ENCODE measurements at places on chromosomes 4 and X.

DNA sequence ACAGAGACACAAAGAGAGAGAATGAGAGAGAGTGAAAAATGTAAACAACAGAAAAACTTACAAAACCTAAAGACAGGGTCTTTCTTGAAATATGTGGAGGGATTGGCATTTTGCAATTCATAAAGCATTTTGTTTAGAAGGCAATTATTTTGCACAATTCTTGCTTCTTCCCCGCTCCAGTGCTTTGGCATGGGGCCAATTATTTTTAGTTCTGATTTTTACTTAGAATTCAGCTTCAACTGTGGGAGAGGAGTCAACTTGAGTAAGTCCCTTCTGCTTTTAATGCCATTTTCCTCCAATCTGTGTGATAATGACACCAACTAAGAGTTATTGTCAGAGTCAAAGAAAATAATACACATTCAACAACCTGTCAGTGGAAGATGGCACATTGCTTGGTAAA, 1051.9 kb downstream of the NLGN4X start:
- no peak for DNase-seq

DNA sequence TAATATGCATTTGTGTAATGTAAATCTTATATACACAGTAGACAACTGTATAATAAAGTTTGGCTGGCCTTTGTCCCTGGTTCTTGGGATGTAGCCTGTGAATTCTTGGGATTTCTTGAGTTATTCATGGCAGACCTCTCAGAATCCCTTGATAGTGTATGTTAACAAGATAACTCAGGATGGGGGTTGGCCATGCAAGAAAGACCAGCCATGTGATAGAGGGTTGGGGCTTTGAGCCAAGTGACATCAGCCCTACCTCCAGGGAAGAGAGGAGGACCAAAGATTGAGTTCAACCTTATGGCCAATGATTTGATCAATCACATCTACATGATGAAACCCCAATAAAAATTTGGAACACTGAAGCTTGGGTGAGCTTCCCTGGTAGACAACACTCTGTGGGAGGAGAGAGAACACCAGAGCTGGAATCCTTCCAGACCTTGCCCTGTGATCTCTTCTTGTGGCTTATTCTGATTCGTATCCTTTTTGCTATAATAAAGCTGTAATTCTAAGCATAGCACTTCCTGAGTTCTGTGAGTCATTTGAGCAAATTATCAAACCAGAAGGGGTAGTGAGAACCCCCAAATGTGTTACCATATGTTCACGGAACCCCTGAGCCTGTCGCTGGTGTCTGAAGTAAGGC, 11.3 kb downstream of the SLC2A9 start:
- no peak for DNase-seq

- DNase-seq: no peak
Observed at GRCh38 chr4:124526769-124527168, 185.8 kb downstream of the ANKRD50 start.

DNA sequence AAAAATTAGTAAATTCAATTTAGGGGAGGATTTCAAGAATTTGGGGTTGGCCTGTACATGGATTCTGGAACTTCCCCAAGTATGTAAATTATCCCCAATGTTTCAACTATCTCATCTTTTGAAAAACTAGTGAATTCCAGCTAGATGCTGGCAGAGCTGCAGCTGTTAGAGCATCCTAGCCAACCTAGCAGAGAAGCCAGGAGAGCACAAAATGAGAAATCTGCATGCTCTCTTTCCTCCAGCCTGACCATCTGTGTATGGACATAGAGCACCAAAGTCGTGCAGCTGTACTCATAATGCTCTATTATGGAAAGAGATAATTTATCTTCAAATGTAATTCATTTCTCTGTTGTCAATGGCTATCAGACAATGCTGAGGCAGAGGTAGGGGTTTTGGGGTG, 1217.7 kb downstream of the PCDH19 start:
- no peak for DNase-seq

GRCh38 chr4:52728691-52729240, 22.5 kb downstream of the ERVMER34-1 start:
- DNase-seq: no peak

- DNase-seq: no peak
Observed at GRCh38 chr4:1715002-1715758, 3.1 kb upstream of the SLBP start.

GRCh38 chr4:173001571-173001970, 167.0 kb upstream of the GALNT7 start:
- DNase-seq: no peak

GRCh38 chr4:158065176-158065575, 107.6 kb downstream of the GASK1B start:
- DNase-seq: no peak

DNA sequence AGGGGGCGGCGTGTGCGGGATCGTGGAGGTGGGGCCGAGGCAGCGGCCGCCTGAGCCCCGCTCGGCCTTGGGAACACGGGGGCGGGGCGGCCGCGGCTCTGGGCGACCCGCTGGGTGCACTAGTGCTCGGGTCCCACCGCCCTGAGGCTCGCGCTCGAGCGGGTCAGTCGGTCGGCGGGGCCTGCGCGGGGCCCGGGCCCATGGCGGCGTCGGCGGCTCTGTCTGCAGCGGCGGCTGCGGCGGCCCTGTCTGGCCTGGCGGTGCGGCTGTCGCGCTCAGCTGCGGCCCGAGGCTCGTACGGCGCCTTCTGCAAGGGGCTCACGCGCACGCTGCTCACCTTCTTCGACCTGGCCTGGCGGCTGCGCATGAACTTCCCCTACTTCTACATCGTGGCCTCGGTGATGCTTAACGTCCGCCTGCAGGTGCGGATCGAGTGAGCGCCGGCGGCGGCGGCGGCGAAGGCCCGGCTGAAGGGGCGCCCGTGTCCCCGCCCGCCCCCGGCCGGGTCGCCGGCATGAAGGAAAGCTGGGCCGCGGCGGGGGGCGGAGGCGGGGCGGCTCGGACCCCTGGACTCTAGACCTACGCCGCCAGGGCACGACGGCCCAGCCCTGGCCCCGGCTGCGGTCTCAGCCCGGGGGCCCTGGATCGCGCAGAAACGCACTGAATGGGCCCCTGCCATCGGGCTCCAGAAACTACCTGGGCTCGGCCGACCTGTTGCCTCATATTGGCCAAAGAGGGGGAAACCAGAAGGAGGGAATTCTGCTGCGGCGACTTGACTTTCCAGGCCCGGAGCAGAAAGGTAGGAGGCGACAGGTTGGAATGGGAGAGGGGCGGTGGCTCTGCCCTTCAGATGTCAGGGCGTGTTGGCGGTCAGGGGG, at the start of gene SMIM10L2A:
TSS of gene SMIM10L2A (plus strand) at position 13 of the 878 bp plus-strand sequence. CDS start at position 201, 188 bp downstream.
- no peak for DNase-seq

DNA sequence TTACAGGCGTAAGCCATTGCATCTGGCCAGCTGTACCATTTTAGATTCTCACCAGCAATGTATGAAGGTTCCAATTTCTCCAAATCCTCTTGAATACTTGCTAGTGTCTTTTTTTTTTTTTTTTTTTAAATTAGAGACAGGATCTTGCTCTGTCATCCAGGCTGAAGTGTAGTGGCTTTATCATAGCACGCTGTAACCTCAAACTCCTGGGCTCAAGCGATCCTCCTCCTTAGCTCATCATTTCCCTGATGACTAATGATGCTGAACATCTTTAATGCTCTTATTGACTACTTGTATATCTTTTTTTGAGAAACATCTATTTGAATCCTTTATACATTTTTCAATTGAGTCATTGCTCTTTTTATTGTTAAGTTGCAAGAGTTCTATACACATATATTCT, 40.3 kb downstream of the HDAC8 start:
- no peak for DNase-seq

DNA sequence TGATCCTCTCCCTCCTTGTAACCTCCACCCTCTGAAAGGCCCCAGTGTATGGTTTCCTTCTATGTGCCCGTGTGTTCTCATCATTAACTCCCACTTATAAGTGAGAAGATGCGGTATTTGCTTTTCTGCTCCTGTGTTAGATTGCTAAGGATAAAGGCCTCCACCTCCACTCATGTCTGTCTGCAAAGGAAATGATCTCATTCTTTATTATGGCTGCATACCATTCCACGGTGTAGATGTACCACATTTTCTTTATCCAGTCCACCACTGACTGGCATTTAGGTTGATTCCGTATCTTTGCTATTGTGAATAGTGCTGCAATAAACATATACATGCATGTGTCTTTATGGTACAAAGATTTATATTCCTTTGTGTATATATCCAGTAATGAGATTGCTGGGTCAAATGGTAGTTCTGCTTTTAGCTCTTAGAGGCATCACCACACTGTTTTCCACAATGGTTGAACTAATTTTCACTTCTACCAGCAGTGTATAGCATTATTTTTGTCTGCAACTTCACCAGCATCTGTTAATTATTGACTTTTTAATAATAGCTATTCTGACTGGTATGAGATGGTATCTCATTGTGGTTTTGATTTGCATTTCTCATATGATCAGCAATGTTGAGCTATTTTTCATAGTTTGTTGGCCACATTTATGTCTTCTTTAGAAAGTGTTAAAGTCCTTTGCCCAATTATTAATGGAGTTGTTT, 1030.9 kb downstream of the FSTL5 start:
- DNase-seq: no peak

GRCh38 chr4:25949173-25949748, 35.2 kb downstream of the SMIM20 start:
- DNase-seq: no peak

DNA sequence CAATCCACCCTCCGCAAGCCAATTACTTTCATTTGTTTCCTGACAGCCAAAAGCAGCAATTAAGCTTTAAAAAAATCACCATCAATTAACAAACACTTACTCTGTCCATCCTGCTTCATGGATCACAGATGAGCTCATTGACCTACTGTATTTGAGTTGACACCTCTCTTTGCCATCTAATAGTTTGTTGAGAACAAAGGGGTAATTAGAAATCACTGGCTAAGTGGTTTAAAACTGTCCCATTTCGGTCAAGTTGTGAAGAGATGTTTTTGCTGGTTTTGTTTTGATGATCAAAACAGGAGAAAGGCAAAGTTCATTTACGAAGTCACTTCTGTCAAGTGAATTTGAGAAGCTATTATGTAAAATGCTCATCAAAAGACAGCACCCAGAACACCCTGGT, 10.4 kb downstream of the SH3KBP1 start:
- no peak for DNase-seq

GRCh38 chr4:142719854-142720541, 126.1 kb downstream of the INPP4B start:
- no peak for DNase-seq

DNA sequence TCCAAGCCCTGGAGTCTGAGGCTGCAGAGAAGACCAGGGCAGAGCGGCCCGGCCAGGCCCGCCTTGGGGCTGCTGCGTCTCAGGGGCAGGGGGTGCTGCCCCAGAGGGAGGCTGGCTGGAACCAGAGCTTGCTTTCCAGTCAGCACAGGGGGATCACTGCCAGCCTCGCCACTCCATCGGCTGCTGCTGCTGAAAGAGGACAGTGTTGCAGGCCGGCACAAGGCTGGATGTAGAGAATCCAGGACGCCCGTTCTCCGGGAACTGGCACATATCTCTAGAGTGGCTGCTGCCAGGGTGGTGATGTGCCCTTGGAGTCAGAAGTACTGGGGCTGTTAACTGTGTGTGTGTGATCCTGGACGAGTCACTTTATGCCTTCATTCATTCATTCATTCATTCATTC, 31.9 kb upstream of the SORCS2 start:
- no peak for DNase-seq

DNA sequence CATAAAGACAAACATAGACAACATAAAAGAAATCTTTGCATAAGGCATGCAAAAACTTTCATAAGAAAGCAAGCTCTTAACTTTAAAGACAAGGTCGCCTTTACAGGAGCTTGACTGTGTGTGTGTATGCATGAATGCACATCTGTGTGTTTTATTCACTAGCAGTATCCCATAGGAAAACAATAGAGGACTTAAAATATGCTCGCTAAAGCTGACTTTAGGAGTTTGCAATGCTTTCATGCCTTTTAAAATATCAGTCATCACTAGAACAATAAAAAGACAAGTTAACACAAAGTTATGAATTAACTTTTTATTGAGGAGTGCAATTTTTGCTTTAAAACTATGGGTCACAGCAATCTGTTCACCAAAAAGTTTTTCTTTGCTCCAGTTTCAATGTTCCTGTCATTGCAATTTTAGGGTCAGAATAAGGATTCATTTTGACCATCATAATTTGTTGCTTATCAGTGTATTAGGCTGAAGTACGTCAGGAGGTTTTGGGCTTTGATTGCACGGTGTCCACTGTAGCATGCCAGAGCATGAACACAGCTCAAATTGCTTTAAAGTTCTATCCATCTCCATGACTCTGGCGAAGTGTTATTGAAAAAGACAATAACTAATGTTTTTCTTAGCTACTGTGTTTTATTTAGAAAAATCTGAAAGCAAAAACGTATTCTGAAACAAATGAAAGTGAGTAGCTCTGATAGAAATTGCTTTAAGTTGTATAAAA, 36.9 kb downstream of the ANXA10 start:
- DNase-seq: no peak

DNA sequence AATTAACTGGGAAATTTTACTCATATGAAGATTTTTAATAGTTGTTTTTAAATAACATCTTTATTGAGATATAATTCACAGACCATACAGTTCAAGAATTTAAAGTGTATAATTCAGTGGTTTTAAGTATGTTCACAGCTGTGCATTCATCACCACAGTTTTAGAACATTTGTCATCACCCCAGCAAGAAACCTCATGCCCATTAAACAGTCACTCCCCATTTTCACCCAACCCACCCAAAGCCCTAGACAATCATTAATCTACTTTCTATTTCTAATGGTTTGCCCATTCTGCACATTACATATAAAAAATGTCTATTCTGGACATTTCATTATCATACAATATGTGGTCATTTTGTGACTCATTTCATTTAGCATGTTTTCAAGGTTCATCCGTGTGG, 2.8 kb downstream of the UPRT start:
- DNase-seq: no peak

DNA sequence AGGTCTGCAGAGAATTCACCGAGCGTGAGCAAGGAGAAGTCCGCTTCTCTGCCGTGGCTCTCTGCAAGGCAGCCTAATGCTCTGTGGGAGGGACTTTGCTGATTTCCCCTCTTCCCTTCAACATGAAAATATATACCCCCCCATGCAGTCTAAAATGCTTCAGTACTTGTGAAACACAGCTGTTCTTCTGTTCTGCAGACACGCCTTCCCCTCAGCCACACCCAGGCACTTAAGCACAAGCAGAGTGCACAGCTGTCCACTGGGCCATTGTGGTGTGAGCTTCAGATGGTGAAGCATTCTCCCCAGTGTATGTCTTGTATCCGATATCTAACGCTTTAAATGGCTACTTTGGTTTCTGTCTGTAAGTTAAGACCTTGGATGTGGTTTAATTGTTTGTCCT, 11.3 kb downstream of the UCHL1 start:
- DNase-seq: no peak

- peak; percentile 45 for DNase-seq
Observed at GRCh38 chr4:122652379-122652778, 31.5 kb upstream of the IL21 start.

GRCh38 chrX:16931371-16931770, 15.1 kb upstream of the REPS2 start:
- DNase-seq: no peak

DNA sequence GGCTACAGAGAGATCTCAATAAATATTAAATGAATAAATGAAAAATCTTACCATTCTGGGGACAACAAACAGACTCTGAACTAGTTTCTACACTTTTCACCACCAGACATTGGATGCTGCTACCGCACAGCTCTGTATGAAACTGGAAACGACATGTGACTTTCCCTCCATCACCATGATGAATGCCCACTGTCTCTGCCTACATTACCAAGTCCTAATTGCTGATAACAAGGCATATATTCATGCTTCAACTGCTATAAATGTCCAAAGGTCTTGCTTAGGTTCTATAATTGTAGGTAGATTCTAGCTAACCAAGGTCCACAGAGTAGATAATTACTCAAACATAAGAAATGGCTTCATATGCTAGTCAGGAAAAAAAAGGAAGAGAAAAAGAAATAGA, 399.4 kb upstream of the ADGRL3 start:
- DNase-seq: no peak

All from AG09319 (cell line).